ENCODE measurements at places on chromosomes 2 and 18.
A peak's percentile ranks its signal among the peaks of the same experiment; 100 is the strongest.

- DNase-seq = no peak
Measured at GRCh38 chr2:103459283-103459682, 697.5 kb downstream of the TMEM182 start.

- no peak for DNase-seq
Measured at GRCh38 chr2:39839261-39839848, 60.3 kb upstream of the THUMPD2 start.

DNA sequence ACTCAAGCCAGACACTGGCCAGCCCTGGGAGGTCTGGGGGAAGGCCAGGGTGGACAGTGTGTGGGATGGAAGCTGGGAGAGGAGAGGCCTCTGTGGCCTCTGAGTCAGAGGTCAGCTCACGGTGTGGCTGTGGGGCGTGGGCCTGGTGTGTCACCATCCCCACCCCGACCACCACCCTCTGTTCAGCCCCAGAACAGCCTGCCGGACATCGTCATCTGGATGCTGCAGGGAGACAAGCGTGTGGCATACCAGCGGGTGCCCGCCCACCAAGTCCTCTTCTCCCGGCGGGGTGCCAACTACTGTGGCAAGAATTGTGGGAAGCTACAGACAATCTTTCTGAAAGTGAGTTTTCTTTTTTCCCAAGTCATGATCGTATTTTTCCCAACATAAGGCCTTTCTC is 110.5 kb downstream of the DYSF start:
- no peak for DNase-seq

- DNase-seq = peak; percentile 12
Measured at GRCh38 chr2:140786585-140786984, 1344.2 kb downstream of the LRP1B start.

GRCh38 chr2:40244675-40245074 is 207.2 kb downstream of the SLC8A1 start:
- DNase-seq = peak; percentile 36

- no peak for DNase-seq
Measured at GRCh38 chr2:32375228-32375892, 18.5 kb downstream of the BIRC6 start.

GRCh38 chr2:4047961-4048891 is 344.9 kb downstream of the DCDC2C start:
- no peak for DNase-seq

DNA sequence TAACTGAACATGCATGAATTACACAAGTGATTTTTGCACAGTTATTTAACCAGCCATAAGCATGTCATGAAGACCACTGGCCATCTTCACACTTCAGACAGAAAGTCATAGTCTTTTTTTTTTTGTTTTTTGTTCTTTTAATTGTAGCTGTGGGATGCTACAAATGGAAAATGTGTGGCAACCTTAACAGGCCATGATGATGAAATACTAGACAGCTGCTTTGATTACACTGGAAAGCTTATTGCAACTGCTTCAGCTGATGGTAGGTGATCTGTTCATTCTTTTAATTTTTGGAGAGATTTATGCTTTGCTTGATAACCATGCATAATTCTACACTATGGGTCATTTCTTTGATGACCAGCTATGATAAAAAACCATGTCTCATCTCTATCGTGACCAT is 35.6 kb downstream of the DAW1 start:
- DNase-seq = no peak

GRCh38 chr2:129877795-129878775 is 101.4 kb upstream of the RAB6C start:
- no peak for DNase-seq

DNA sequence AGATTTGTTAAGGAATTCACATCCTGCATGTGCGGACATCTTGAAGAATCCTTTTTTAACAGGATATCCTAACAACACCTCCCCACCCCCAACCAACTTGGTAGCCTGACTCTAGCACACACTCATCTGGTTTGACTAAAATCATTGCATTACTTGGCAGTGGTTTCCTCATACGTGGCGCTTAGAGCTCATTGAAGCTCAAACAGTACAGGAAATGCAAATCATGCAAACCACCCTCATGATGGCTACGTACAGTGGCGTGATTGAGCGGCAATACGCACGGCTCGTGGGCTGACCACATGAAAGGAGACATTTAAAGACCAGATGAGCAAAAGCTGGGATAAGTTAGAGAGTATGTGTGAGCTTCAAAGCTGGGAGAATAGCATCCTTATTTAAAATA is 336.2 kb downstream of the ZEB2 start:
- DNase-seq = no peak

DNA sequence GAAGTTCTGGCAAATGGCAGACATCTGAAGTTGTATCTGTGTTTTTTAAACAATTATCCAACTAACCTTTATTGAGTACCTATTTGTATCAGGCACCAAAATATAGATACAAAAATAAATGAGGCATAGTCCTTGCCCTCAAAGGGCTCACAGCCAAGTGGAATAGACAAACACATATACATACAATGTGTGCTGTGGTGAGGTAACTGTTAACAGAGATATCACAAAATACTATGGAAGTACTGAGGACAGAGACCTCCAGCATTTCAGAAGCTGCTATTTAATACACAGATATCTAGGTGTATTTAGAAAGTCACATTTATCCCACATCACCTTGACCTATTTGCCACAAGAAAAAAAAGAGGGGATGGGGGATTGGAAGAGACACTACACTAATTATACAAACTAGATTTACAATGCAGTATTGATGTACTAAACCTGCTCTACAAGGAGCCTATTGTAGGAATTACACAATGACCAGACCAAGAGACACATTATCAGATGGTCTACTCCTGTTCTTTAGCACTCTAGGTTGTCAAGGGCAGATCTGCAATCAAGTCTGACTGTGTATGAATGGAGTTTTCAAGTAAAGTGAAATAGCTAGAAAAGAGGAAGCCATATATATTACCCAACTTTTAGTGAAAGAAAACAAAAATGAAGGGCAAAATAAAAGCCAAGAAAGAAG is 62.2 kb downstream of the SPIRE1 start:
- no peak for DNase-seq

- no peak for DNase-seq
Measured at GRCh38 chr2:233407771-233408181, 53.5 kb downstream of the DGKD start.

DNA sequence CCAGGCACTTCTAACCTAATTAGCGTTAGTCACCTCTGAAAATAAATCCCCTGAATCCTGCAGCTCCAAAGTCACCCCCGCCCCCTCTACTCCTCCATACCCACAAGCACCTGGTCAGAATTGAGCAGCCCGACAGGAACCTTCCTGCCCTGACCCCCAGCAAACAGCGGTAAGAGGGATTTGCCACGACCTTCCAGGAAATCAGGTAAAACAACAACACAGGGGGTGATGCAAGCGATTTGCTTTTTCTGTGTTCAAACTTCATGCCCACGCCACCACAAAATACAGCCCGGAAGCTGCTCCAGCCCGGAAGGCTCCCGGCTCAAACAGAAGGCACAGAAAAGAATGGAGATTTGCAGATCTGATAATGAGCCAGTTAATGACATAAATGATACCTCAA is 367.1 kb downstream of the GPD2 start:
- DNase-seq = no peak

DNA sequence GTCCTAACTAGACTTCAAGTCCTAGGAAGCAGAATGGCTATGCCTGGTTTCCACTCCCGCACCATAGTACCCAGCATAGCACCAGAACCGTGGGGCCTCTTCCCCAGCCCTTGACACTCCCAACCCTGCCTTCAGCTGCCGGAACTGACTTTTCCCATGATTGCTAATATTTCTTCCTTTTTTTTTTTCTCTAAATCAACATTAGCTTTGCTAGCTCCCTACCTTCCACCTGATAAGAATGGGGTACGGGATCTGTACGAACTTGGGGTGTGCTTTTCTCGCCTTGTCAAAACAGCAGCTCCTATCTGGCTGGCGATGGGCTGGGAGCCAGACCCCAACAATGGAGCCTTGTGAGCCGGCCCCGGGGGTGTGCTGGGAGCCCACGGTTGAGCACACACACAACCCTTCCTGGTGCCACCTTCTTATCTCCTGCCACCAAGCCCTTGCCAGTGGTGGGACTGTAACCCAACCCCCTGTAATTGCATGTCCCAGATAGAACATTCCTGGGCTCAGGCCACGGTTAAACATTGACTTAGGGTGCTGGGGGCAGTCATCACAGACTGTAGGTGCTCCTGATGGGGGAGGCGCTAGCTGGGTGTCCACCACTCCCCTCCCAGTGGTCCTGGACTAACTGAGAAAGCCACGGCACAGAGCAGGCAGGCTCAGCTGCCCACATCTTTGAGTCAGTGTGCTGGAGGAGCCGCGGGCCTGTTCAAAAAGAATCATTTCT is 213.0 kb upstream of the HAAO start:
- no peak for DNase-seq

DNA sequence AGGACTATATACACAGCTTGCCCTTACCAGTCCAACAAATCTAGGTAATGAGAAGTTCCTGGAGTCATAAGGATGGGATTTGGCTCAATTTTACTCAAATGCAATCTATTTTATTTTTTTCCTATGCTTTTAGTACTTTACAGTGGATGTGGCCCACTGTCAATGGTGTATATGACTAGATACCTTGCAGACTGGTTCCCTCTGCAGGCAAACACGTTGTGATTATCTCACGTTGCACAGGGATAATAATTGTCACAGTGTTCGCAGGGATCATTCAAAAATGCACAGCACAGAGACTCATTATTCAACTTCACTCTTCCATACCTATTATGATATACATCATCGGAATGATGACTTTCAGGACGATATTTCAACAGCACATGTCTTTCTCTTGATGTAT is 359.7 kb downstream of the MBD2 start:
- no peak for DNase-seq

DNA sequence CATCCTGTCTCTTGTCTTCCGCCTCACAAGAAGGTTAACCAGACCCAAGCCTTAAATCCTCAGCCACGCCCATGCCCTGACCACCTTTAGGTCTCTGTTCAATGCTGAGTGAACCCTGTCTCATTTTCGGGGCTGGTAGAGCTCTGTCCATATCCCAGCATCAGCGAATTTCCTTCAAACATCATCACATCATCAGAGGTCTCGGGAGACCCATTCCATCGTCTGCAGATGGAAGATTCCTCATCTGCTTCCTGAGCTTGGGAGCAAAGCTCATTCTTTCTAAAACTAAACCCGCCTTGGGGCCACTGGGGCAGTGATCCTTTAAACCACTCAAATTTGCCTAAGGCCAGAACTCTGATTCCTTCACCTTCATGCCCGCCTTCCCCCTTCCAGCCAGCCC is 173.7 kb downstream of the TTC32 start:
- no peak for DNase-seq

GRCh38 chr2:62811972-62812371 is 106.5 kb downstream of the EHBP1 start:
- DNase-seq = no peak

- DNase-seq = no peak
Measured at GRCh38 chr2:16644221-16644925, 21.3 kb downstream of the CYRIA start.

- no peak for DNase-seq
Measured at GRCh38 chr2:121472470-121472993, 58.1 kb upstream of the RNU4ATAC start.

DNA sequence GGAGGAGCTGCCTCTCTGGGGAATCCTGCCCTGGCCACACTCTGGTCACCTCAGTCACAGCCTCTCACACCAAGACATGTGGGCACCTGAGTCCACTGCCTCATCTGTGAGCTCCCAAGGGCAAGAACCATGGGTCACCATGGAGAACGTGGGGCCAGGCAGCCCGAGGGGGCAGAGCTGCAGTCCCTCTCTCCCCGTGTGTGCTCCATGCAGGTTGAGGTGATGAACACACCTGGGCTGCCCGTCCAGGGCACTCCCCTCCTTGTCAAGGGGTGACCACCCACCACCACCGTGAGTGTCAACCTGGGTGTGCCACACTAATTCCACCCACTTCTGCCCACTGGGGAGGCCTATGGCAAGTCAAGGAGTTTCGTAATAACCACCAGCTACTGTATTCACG is 159.6 kb upstream of the RAB6C start:
- DNase-seq = no peak

DNA sequence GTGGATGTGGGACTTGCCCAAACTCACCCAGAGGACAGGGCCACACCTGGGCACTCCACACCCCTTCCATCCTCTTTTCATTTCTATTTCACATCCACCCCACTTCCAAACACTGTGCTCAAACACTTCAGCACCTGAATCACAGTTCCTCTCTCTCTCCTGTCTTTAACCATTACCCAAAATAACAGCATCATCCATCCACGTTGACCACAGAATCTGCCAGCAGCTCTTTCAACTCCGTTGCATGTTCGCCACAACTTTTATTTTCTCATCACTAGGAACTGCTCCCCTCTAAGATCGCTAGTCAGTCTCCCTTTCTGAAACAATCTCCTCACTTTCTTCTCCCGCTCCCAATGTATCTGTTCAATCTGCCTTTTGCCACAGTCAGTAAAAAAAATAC is 121.6 kb upstream of the HNRNPA3 start:
- DNase-seq = no peak

DNA sequence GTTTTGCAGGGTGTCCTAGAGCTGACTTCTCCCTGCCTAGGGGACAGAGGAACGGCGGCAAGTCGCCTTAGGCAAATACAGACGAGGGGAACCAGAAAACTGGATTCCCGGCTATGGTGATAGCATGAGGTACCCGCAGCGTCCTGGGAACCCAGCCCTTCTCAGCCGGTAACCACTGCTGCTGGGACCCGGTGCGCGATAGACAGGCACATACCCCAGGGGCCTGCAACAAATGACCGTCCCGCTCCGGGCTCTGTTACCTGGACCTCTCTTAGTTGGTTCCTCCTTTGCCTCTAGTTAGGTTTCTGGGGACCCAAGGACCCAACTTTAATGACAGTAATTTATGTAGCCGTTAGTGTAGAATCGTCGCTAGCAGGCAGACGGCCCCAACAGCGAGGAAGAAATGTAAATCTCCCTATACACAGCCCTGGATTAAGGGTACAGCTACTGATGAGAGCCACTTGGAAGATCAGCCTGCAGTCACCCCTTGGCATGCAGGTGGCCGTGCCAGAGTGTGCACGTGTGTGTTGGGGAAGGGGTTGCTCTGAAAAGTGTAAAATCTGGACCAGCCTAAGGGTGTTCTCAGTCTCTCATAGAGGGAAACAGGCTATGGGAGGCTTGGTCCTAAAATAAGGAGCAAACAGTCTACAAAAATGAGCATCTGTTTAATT is 819 bp upstream of the SERPINE2 start:
- no peak for DNase-seq

- DNase-seq = no peak
Measured at GRCh38 chr2:128290356-128290755, 28.3 kb downstream of the HS6ST1 start.

DNA sequence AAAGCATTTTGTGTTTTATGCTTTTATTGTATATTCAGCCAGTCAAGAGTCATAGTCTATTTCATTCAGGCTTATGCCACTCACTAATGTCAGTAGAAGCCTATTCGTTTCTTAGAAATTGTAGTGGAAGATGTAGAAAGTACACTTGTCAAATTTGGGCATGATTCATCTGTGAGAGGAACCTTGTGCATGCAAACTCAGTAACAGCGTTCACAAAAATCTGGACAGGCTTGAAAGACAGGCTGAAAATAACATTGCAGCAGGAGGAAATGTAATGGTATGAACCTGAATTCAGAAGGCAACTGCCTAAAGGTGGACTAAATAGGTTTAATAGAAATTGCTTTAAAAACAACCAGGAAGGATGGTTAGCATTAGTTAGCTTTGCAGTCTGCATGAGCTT is 213.5 kb downstream of the CMPK2 start:
- no peak for DNase-seq

All from NCI-H2107 (cell line).